ENCODE measurements at places on chromosomes 16 and 17.

DNA sequence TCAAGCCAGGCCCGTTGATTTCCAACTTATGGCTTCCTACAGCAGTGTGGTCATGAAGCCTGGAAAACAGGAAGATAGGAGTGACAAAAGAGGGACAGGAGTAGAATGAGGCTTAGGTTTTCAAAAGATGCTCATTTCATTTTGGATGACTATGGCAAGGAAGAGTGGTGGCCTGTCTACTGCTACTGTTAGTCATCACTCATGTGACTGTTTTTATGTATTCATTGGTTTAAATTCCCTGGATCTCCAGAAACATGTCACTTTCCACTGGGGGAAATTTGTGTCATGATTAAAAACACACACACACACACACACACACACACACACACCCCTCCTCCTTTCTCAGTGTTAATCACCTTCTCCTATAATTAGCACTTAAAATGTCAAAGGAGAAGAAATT, 1.1 kb upstream of the CYLD start:
- DNase-seq: no peak

GRCh38 chr16:61877436-61877835, 158.8 kb downstream of the CDH8 start:
- no peak for DNase-seq

- no peak for DNase-seq
These were observed 45.2 kb upstream of the DHX40 start for GRCh38 chr17:59520251-59520650.

DNA sequence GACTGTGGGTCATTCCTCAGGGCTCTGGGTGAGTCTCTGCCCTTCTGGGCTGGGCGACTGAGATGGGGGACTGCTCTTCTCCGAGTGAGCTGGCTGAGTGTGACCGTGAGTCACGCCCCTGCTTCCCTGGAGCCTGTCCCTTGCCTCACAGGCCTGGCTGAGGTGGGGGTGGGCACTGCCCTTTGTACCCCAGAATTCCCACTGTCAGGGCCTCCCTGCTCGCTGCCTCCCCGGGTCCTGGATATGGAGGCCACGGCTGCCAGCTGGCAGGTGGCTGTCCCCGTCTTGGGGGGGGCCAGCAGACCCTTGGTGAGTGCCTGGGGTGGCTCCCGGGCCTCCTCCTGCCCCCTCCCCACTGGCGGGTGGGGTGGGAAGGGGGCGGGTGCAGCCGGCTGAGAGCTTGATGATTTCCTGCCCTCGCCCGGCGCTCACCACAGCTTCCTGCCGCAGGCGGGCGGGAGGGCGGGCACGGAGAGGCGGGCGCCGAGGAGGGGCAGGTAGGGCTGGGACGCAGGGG, at the start of gene LAT:
Gene LAT, plus strand, starts transcription at position 434 of the 517 bp plus-strand sequence. CDS start 366 bp downstream, outside the sequence.
- DNase-seq: no peak

- DNase-seq: no peak
These were observed 49.6 kb downstream of the BCL7C start for GRCh38 chr16:30844346-30844670.

DNA sequence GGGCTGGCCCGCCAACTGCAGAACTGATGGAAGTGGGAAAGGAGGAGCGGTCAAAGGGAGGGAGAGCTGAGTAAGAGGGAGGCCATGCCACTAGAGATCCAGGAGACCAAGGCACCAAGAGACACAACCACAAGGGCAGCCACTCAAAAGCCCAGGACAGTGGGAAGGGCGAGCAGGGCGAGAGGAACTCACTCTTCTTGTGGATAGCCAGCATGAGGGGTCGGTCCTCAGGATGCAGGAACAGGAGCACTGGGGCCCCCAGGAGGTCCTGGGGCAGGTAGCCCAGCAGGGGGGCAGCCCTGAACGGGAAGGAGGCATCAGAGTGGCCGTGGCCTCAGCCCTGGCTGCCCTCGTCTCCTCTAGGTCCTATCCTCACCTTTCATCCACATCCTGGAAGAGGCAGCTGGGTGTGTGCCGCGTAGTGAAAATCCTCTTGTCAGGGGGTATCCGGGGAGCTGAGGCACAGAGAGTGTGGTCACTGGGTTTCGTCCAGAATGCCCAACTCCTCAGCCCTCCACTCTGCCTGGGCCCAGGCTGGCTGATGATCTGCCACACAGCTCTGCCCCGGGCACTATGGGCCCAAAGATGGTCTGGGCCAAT, 4.3 kb downstream of the PER1 start:
- no peak for DNase-seq

Data from HS-27A (cell line).